ENCODE measurements at places on chromosomes 7 and 10. TPM values are rescaled to one million over a fixed set of nuclear protein-coding genes. Genes with fewer than 3 reads are reported as not detected.
A peak's percentile ranks its signal among the peaks of the same experiment; 100 is the strongest.

DNA sequence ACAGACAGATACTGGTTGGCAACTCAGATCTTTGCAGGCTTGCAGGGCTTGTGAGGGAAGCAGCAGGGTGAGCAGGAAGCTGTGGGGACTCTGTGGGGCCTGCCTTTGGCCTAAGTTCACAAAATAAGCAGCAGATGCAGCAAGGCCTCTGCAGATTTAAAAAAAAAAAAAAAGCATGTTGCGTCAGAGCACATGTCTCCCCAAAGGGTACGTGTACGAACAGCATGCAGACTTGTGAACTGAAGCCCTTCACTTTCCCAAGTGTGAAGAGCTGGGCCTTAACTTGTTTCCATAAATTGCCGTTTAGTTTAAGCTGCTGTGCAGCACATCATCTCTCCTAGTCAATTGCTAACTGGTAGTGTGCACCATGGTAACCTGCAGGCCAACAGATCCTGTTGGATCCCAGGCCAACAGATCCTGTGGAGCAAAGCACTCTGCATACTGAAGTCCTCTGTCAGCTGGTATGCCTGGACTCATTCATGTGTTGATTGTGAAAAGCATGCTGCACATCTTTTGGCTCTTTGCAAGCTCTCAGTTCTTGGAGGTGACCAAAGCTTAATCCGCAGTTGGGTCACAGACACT is 10.8 kb upstream of the XPNPEP1 start:
- DNase-seq = no peak

TSPAN12 gene
- total RNA-seq = not detected

DNA sequence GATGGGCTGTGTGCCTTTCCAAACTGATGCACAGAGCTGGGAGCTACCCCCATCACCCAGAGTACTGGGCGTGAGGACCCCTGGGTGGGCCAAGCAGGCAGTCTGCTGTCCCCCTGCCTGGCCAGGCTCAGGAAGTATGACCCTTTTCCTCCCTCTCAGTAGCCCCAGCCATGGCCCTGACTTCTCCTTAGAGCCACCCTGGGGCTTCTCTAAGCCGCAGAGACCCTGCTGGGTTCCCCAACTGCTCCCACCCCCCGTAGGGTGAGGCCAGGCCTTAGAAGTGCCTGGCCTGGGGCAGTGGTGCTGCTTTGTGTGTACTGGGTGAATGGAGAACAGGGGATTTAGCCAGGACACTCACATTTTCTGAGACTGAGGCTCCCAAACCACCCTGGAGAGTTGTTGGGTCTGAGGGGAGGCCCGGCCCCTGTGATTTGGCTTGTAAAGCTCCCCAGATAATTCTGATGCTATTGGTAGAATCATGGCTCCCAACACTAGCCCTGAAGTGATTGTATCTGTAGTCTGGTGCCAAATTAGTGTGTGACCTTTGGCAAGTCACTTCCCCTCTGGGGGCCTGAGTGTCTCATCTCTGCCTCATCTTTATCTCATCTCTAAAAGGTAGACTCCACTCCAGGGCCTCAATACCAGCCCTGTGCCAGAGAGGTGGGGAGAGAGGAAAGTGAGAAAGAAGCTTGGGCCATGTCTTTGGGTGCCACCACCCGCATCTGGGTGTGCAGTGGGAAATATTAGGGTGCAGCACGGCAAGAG is 99.7 kb upstream of the PPIF start:
- DNase-seq = no peak

GRCh38 chr10:103493362-103493915 is at the start of gene NEURL1:
Gene NEURL1 (plus strand): TSS chr10:103493705. CDS start chr10:103494388, 683 bp downstream.
- DNase-seq = peak; percentile 20

- no peak for DNase-seq
These were observed 66.3 kb upstream of the EFCAB10 start for GRCh38 chr7:105647591-105647990.

DNA sequence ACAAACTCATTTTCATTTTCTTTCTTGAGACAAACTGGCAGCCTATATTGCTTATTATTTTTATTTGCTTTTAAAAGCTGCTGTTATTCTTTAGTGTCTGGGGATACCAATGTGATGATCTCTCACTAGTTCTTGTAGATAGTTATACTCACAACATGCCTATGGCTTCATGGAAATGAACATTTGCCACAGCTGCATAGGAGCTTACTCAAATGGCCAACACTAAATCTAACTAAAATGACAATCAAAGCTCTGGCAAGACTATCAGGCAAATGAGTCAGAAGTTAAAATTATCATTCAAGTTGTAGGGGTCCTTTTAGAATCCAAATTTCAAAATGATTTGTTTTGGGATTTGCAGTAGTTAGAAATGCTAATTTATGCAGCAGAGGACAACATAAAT is 225.9 kb downstream of the ANK3 start:
- DNase-seq = no peak

SFMBT2 gene
- 23.1 TPM for total RNA-seq

All from activated naive CD8-positive, alpha-beta T cell treated with anti-CD3 and anti-CD28 coated beads for 36 hours (primary cell).